ENCODE measurements at places on chromosomes 12 and 14.

- no peak for DNase-seq
These were observed 373.4 kb downstream of the TMEM121 start for GRCh38 chr14:105899657-105900397.

DNA sequence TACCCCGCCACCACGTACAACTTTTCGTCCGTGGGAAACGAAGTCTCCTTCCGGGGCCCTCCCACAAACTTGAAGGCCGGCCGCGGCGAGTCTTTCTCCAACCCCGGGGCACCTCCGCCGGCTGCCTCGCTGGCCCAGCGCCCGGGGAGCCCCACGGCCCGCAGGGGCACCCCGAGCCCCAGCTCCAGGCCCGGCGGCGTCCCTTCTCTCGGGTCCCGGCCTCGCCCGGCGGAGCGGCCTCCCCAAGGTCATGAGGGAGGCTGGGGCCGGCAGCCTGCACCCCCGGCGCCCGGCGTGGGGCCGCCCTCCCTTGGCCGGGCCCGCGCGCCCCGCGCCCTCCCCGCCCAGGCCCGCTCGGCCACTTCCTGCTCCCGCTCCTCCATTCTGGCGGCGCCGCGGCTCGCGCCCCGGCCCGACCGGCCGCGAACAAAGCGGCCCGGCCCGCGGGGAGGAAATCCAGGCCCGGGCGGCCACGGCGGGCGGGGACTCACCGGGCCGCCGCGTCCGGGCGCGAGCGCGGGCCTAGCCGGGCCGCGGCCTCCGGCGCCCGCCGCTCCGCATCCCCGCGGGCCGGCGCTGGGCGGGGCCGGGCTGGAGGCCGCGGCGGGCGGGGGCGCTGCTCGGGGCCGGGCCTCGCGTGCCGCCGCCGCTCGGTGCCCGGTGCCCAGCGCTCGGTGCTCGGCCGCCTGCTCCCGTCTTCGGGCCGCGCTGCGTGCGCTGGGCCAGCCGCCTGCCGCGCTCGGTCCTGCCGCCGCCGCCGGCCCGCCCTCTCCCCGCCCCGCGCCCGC lies at the start of gene AKT1:
TSS of gene AKT1 (minus strand) at position 756 of the 788 bp plus-strand sequence. CDS start 3,105 bp downstream, outside the sequence.
- peak; percentile 71 for DNase-seq

- no peak for DNase-seq
These were observed 255.8 kb upstream of the FOXN3 start for GRCh38 chr14:89672636-89673511.

GRCh38 chr14:34453226-34453625 lies 8.8 kb downstream of the SPTSSA start:
- no peak for DNase-seq

DNA sequence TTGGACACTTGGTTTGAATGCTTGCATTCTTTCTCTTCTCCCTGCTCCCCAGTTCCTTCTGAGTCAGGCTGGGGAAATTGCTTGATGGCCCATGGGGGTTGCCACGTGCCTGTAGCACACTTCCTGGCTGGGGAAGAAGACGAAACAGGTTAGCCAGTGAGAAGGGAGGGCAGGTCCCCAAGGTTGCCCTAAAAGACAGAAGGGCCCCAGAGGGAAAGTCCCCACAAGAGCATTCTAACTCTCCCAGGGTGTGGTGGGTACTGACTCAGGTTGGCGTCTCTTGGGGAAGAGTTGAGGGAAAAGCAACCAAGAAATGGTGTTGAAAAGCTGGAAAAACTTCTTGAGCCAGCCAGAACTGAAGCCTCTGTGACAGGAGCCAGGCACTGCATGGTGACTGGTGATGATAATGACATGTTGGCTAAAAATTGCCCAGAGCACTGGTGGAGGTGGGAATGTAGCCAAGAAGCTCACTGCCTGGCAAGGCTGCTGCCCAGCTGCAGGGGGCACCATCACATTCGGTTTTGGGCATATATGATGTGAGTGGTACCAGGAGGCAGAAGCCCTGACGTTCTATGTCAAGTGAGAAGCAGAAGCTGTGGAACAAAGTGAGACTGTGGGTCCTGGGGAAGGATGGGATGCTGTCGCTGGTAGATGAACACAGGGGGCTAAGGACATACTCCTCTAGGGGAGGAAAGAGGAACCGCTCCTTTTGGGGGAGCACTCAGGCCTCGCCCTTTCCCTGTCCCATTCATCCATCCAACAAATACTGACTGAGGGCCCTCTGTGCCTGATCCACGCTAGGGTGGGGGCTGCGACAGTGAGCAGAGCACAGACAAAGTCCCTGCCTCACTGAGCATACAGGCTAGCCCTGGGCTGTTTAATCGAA lies 8.1 kb upstream of the RABGGTA start:
- peak; percentile 27 for DNase-seq

DNA sequence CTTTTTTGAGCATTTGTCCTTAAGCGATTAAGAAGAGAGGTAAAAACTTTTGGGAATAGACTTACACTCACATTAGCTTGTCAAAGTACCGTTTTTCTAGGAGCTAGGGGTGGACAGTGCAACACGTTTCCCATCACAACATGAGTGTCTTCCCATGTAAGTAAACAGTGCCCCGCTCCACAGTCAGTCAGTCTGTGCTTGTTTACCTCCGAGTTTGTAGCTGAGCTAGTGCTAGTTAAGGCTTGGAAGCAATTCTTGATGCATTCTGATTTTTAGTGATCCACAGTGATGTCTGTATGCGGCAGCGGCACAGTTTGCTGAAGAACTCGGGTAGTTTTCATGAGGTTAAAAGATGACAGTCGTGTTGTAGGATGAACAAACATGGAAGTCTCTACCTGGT lies 941 bp downstream of the ZDHHC17 start:
- no peak for DNase-seq

- peak; percentile 36 for DNase-seq
These were observed 57.5 kb downstream of the PLEKHA5 start for GRCh38 chr12:19186722-19187661.

- DNase-seq = no peak
These were observed 251.5 kb downstream of the ZFP36L1 start for GRCh38 chr14:68541178-68541896.

DNA sequence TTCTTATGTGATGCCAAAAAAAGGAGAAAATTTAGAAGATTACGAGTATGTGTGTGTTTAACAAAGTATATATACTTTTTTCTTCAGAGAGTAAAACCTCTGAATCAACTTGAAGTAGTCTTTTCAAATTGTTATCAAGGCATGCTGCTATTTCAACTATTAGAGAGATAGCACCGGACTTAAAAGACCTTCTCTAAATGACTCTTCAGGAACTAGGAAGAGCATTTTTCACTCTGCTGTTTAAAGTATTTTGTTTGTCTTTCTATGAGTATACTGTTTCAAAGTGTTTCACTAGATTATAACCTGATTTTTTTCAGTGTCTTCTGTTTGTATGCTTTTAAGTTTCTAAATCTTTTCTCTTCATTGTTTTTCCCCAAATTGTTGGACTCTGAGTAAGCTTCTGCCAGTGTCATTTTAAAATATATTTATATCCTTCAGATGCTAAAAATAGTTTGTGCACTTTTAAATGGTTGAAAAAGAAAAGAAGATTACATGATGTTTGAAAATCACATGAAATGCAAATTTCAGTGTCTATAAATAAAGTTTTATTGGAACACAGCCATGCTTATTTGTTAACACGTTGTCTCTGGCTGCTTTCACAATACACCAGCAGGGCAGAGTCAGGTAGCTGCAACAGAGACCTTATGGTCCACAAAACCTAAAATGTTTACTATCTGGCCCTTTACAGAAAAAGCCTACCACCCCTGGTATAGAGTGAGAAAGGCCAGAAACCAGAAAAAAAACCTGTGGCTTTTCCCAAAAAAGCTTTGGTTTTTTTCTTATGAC lies 21.3 kb downstream of the CRADD start:
- DNase-seq = no peak

DNA sequence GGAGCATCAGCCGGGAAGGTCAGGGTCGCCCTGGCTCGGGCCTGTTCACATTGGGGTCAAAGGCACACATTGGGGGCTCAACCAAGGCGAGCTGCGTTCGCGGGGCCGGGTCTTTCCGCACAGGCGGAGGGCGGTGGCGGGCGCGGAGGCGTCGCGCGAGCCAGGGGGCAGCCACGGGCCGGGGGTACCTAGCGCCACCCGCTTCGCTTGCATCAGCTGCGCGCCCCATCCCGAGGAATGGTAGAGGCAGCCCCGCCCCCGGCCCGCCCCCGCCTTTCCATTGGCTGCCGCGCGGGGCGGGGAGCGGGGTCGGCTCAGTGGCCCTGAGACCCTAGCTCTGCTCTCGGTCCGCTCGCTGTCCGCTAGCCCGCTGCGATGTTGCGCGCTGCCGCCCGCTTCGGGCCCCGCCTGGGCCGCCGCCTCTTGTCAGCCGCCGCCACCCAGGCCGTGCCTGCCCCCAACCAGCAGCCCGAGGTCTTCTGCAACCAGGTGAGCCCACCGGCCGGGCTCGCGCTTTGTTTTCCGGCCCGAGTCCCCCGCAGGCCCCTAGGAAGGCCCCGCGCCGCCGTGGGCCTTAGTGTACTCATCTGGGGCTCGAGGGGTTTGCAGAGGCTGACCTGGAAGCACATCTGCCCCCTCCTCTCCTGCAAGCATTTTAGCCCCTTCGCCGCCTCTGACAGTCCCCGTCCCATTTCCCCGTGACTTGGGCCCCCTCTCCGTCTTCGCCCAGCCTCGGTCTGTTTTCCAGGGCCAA lies at the start of gene ALDH2:
TSS of gene ALDH2 (plus strand) at position 326 of the 754 bp plus-strand sequence. CDS start at position 376, 50 bp downstream.
- peak; percentile 80 for DNase-seq

- DNase-seq = peak; percentile 16
These were observed 3.2 kb upstream of the CLEC9A start for GRCh38 chr12:10027311-10027710.

GRCh38 chr12:81588235-81589008 lies 170.7 kb downstream of the PPFIA2 start:
- DNase-seq = no peak

GRCh38 chr12:90854136-90854689 lies 100.8 kb downstream of the CCER1 start:
- DNase-seq = peak; percentile 43

DNA sequence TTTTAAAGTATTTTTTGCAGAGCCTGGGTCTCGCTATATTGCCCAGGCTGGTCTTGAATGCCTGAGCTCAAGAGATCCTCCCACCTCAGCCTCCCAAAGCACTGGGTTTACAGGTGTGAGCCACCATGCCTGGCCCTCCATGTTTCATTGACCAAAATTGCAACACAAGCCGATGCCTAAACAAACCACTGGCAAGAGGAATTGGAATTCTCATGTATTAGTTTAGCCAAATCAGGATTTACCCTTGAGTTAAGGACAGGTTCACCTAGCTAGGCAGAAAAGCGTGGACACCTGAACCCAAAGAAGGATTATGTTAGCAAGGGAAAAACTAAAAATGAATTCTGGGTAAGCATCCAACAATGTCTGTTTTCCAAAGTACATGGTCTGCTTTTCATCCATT lies 14.6 kb upstream of the METAP2 start:
- DNase-seq = no peak

- no peak for DNase-seq
These were observed 25.1 kb downstream of the FGFR1OP2 start for GRCh38 chr12:26963413-26963812.

DNA sequence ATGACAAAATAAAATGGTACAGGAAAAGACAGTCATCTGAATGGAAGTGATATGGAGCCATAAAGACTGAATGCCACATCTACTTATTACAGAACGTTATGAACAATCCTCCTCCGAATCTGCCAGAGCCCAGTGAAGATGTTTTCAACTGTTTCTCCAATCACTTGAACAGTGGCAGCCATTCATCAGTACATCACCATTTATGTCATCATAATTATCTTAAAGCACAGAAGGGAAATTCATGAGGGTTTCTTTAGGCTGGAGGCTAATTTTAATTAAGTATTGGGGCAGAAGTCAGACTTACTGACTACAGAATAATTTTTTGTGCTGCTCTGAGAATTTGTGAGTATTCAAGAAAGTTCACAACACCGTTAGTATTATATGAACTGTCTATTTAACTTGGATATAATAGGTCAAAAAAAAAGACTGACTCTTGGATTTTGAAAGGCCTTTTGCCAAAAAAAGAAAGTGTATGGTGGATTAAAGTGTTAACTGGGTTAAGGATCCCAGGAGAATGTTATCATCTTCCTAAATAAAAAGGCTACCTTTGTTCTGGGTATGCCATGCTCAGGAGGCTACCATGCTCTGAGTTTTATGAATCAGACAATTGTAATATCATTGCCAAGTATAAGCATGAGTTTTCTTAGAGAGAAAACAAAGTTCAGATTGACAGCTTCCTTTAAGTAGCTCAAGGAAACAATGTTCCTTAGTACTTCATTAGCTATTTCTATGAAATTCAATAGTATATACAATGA lies 40.1 kb downstream of the PDZRN4 start:
- DNase-seq = no peak

DNA sequence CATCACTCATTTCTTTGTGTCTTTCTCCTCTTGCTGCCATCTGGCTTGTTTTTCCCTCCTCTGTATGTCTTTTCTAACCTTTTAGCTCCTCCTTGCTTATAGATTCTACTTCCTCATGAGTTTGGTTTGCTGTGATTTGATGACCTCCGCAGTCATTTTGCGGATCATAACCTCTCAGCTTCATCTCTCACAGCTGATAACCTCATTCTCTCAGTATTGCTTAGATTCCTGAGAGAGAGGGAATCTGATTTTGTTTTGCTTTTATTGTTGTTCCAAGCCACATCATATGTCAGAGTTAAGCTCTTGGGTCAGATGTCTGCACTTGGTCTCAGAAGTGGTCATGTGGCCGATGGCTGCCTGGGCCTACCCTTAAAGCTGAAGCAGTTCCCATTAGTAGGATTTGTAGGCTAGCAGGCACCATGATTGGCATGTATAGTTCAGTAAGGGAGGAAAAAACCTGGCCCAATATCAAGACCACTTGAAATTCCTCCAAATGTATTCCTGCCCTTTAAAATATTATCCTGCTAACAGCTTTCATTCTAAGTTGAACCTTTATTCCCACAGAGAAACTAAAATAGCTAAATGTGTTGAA lies 13.5 kb downstream of the ZNF664 start:
- DNase-seq = no peak

Measured in AG20443 (cell line).